ENCODE measurements at places on chromosomes 3 and 15.

DNA sequence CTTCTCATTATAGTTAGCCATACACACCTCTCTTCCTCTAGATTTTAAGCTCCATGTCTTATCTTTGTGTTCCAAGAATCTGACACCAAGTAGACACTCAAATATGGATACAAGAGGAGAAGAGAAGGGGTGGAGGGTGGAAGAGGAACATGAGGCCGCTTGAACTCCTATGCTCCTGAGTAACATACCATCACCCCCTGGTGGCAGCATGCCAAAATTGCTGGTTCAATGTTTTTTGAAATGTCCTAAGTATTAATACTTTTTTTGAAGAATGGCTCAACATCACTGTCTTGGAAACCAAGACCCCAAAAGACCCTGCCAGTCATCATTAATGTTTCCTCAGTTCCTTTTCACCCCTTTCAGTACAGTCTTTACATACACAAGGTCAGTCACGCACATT, 71.8 kb upstream of the HACD2 start:
- DNase-seq, result no peak

DNA sequence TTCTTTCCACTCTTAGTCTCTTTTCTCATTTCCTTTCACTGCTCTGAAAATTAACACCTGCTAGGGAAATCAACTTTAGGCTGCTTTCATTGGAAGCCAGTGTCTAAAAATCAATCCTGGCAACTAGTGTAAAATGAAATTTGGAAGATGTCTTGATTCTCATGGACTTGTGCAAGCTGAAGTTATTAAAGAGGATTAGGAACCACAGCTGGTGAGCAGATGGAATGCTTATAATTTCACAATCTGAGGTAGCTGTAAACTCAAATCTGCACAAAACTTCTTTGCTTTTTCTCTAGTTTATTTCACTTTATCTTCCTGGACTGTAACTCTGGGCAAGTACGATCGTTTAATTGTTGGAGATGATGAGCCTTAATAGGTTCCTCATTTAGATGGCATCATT, 175.6 kb downstream of the GHSR start:
- DNase-seq, result no peak

- DNase-seq, result no peak
These were observed 370.3 kb upstream of the TPM1 start for GRCh38 chr15:62672268-62672667.

DNA sequence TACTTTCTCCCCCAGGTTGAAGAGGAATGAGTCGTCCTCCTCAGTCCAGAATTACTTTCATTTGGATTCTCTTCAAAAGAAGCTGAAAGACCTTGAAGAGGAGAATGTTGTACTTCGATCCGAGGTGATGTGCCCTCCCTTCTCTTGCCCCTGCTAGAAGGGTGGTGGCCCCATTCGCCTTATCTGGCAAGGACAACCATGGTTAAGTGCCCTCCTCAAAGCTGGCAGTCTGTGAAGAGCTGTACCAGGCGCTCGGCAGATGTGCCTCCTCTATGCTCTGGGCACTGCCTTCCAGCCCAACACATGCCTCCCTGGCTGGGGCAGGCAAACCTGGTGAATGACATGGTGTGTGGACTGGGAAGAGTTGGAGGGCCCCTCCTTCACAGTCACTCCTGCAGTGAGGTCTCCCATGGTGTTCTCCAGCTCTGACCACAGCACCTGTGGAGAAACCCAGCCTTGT, 77.0 kb downstream of the CCK start:
- no peak for DNase-seq

DNA sequence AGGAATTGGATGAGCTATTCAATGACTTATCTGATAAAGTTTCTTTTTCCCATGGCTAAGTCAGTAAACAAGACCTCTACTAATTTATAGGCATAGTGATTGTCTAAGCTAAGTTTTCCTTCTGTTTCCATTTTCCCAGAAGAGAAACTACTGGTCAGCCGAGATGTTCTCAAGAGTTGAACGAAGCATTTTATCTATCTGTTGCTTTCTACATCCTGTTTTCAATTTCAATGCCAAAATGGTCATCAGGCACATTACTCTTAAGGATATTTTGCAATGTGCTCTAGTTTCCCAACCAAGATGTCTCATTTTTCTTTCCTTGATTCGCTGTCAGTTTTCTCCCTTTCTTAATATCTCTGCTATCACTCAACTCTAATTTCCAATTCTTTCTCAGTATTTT, 228.7 kb downstream of the MBNL1 start:
- DNase-seq, result no peak
